ENCODE measurements at places on chromosomes 4 and X. TPM values are rescaled to one million over a fixed set of nuclear protein-coding genes. Genes with fewer than 3 reads are reported as not detected.

The RAB39B gene
- 39.2 TPM for total RNA-seq

DNA sequence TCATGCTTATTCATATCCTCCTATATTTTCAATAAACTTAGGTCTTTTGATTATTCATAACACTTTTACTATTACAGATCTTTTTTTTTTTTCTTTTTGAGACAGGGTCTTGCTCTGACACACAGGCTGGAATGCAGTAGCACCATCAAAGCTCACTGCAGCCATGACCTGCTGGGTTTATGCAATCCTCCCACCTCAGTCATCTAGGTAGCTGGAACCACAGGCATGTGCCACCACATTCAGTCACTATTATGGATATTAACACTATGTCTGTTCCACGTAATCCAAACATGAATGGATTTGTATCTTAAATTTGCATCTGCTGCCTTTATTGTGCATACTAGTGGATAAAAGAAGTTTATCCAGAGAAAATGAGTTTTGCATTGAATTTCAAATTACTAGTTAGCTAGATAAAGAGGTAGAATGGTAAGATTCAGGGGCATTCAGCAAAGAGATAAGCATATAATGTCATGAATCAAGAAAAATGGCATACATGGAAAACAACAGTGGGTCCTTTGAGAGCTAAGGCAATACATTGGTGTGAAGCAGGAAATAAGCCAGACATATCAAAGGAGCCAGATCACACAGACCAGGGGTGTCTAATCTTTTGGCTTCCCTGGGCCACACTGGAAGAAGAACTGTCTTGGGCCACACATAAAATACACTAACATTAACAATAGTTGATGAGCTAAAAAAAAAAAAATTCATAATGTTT, 13.9 kb downstream of the ANAPC10 start:
- no peak for DNase-seq
- H3K4me1 ChIP-seq: peaks cover 22% of the 10 kb centered on the region
- H3K4me3 ChIP-seq: no peak overlapping the region

DNA sequence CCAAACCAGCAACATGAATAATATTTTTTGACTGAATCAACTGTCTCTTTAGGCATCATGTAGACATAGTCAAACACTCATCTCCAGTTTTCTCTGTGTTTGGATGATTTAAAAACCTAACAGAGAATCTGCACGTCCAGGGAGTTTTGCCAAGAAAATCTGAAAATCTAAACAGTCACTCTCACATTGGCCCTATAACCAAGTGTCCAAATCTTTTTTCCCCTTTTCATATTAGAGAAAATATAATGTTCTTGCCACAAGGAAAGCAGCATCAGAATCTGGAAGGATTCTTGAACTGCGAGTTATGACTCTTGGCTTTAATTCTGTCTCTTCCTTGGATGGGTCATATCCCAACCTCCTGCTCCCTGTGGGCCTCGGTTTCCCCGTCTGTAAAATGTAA, 8.8 kb upstream of the CHRDL1 start:
- H3K27ac ChIP-seq: no peak overlapping the region
- peaks cover 15% of the 10 kb centered on the region for H3K27me3 ChIP-seq
- H3K4me3 ChIP-seq: no peak overlapping the region
- no peaks in the 10 kb centered on the region for H3K4me1 ChIP-seq
- DNase-seq: no peak

DNA sequence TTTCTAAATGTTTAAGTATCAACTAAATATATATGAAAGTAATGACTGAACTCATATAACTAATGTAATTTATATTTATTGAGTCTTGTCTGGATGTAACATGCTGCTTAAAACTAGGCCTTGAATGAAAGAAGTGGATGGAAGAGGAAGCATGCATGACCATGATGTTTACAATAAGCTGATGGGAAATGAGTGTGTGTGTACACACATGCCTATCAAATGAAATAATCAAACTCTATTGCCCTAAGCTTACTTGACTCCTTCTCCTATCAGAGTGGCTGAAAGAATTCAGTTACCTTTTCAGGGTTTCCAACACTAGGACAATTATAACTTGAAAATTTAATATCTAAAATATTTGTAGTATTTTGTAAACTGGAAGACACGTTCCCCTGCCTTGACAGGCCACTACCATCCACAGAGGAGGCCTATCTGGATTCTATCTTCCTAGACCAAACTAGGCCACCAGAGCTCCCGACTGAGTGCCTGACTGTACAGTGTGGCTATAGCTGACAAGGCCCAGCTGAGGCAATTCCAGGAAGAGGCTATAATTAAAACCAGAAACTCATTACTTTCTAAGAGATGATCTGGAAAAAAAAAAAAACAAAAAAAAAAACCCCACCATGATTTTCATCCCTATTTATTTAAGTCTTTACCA, 7.6 kb downstream of the ARSJ start:
- peaks cover 7% of the 10 kb centered on the region for H3K27me3 ChIP-seq
- peaks cover 1% of the 10 kb centered on the region for H3K36me3 ChIP-seq
- no peak overlapping the region for H3K27ac ChIP-seq
- DNase-seq: no peak

- no peaks in the 10 kb centered on the region for H3K27me3 ChIP-seq
- H3K4me1 ChIP-seq: peaks cover 3% of the 10 kb centered on the region
- peaks cover 7% of the 10 kb centered on the region for H3K36me3 ChIP-seq
- H3K4me3 ChIP-seq: no peak overlapping the region
Measured at GRCh38 chr4:38769857-38770256, 12.9 kb downstream of the TLR10 start.

DNA sequence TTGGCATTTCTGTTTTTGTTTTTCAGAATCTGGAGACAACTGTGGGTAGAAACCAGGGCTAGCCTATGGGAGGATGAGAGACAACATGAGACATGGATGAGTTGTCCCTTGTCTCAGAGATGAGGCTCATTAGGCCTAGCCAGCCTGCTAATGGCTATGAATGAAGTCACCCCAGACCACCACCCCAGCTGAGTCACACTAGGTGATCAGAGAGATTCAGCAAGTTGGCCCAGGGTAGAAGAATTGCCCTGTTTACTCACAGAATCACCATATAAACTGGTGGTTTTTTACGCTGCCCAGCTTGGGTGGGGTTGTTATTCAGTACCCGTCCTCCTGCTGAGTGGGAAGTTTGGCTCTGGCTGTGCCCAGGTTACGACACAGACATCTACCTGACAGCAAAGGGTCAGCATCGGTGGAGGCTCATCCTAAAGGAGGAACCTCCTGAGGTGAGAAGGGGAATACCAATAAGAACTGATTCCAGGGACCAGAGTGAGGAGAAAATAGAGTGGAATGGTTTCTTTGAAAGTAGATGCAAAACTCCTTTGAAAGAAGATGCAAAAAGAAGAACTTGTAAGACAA, 17.2 kb upstream of the ARSJ start:
- H3K27ac ChIP-seq: no peak overlapping the region
- H3K27me3 ChIP-seq: no peaks in the 10 kb centered on the region
- H3K4me3 ChIP-seq: no peak overlapping the region
- DNase-seq: no peak

DNA sequence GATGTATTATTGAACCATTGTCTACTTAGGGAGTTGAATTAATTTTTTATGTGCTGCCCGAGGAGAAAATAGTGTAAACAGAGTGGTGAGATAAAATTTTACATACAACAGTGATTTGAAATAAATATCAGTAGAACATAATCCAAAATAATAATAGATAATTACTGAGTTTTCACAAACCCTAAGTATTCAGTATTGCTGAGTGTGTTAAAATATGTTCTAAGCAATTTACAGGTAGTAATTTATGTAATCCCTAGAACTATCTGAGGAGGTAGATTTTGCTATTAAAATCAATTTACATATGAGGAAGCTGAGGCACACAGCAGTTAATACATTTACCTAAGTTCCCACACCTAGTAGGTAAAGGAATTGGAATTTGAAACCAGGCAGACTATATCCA, 134.7 kb upstream of the FAT1 start:
- DNase-seq: no peak
- H3K4me3 ChIP-seq: no peak overlapping the region
- H3K36me3 ChIP-seq: no peaks in the 10 kb centered on the region
- no peaks in the 10 kb centered on the region for H3K4me1 ChIP-seq

DNA sequence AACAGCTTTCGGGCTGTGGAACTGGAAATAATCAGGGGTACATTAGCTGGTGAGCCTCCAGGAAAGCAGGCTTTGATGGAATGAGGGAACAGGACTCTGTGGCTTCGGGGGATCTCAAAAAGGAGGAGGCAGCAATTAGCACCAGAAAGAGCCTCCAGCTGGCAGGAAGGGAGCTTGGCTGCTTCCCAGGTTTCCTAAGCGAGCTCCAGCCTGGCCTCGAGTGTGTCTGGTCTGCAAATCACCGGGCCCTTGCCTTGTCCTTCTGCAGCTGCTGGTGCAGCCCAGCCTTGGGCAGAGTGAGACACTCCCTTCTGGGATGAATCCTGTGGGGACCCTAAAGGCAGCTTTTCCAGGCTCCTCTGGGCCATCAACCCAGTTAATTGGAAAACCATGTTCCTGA, 10.7 kb upstream of the PDHA1 start:
- H3K4me1 ChIP-seq: peaks cover 6% of the 10 kb centered on the region
- no peak overlapping the region for H3K4me3 ChIP-seq
- no peaks in the 10 kb centered on the region for H3K27me3 ChIP-seq
- no peaks in the 10 kb centered on the region for H3K36me3 ChIP-seq

Data from activated T-cell treated with anti-CD3 and anti-CD28 coated beads, Interleukin-2, amount 50 U/mL, for 72 hours (primary cell).